ENCODE measurements at places on chromosomes 4 and X. TPM values are rescaled to one million over a fixed set of nuclear protein-coding genes. Genes with fewer than 3 reads are reported as not detected.

EGF gene
- not detected for total RNA-seq

KLHL13 gene
- 0.20 TPM for total RNA-seq

COMMD8 gene
- 15.9 TPM for total RNA-seq

PCSK1N gene
- 0.36 TPM for total RNA-seq

F8A2 gene
- total RNA-seq = not detected

XAGE1A gene
- not detected for total RNA-seq

GAGE13 gene
- total RNA-seq = not detected

BRS3 gene
- not detected for total RNA-seq

ATXN3L gene
- total RNA-seq = not detected

VBP1 gene
- total RNA-seq = 73.0 TPM

PJA1 gene
- total RNA-seq = 15.6 TPM

RWDD4 gene
- 24.2 TPM for total RNA-seq

ARSJ gene
- total RNA-seq = not detected

TSPAN7 gene
- total RNA-seq = not detected

TMEM131L gene
- total RNA-seq = 39.5 TPM

RHOXF1 gene
- total RNA-seq = not detected

NPY1R gene
- total RNA-seq = not detected

ZNF595 gene
- total RNA-seq = 4.0 TPM

PABPC1L2A gene
- not detected for total RNA-seq

TAF7L gene
- 0.36 TPM for total RNA-seq

CDS1 gene
- not detected for total RNA-seq

DMRTC1 gene
- total RNA-seq = not detected

GPRIN3 gene
- 37.1 TPM for total RNA-seq

RTL5 gene
- total RNA-seq = 0.29 TPM

TRAPPC2 gene
- 16.5 TPM for total RNA-seq

SERTM2 gene
- total RNA-seq = not detected

CENPVL1 gene
- total RNA-seq = not detected

LINC00632 gene
- 4.1 TPM for total RNA-seq

CD38 gene
- 152 TPM for total RNA-seq

LNX1 gene
- total RNA-seq = not detected

VEGFC gene
- not detected for total RNA-seq

TRIML2 gene
- not detected for total RNA-seq

GAGE1 gene
- total RNA-seq = not detected

WDR17 gene
- total RNA-seq = 1.6 TPM

OTUD4 gene
- total RNA-seq = 80.9 TPM

F11 gene
- not detected for total RNA-seq

ANKRD50 gene
- total RNA-seq = 0.12 TPM

USP53 gene
- total RNA-seq = 6.1 TPM

GAGE12F gene
- total RNA-seq = not detected

PTTG2 gene
- 0.66 TPM for total RNA-seq

ZNF732 gene
- not detected for total RNA-seq

CYBB gene
- total RNA-seq = not detected

TMSB15C gene
- total RNA-seq = 4.3 TPM

HTR2C gene
- total RNA-seq = not detected

ADGRA3 gene
- total RNA-seq = 19.8 TPM

OTUD6A gene
- not detected for total RNA-seq

LRAT gene
- total RNA-seq = not detected

MAGEB4 gene
- not detected for total RNA-seq

TEX13A gene
- not detected for total RNA-seq

RPA4 gene
- total RNA-seq = 0.78 TPM

SETD7 gene
- 18.7 TPM for total RNA-seq
